Left cardiac atrium (tissue), 4 donors: ENCODE measurements at places on chromosomes 6 and 20. TPM values are rescaled to one million over a fixed set of nuclear protein-coding genes. Genes with fewer than 3 reads are reported as not detected.

CALHM4 gene
- total RNA-seq, result not detected

KHDRBS2 gene
- 0.12 TPM for total RNA-seq

LHFPL5 gene
- not detected for total RNA-seq

SYTL3 gene
- 4.4 TPM for total RNA-seq

LCA5 gene
- total RNA-seq, result 2.2 TPM

NNAT gene
- total RNA-seq, result 4.0 TPM

ADGRB3 gene
- total RNA-seq, result 2.3 TPM

DNA sequence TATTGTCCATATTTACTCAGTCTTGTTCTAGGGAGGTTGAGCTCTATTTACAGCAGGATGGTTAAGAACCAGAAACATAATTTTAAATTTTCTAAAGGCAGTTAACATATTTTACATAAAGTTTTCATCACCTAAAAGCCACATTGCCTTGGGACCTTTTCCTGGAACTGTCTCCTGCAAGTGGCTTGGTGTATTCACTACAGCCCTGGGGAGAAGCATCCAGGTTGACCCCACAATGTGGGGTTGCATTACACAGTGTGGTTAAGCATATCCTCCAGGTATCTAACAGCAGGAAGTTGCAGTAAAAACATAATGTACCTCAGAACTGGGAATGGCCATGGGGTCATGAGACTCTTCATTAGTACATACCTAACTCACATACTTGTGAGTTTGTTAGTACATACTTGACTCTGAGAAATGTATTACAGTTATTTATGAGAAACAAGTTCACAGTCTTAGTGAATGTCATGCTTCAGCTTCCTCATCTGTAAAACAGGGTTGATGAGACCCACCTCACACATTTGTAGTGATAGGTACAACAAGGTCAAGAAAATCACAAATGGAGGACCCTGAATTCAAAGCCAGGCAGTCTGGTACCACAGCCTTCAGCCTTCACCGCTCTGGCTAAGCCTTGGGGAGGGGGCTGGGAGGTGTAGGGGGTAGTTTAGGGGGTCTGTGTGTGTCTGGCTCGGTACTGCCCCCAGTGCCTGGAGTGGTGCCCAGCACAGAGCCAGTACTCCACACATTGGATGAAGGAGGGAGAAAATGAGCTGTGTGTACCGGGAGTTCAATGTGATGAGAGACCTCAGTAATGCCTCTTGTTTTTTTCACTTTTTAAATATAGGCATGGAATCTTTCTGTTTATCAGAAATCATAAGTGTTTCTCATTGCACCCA, 52.9 kb downstream of the KAT14 start:
- DNase-seq, result no peak

- DNase-seq, result no peak
These were observed 13.7 kb upstream of the MRAP2 start for GRCh38 chr6:84019842-84020211.

DNA sequence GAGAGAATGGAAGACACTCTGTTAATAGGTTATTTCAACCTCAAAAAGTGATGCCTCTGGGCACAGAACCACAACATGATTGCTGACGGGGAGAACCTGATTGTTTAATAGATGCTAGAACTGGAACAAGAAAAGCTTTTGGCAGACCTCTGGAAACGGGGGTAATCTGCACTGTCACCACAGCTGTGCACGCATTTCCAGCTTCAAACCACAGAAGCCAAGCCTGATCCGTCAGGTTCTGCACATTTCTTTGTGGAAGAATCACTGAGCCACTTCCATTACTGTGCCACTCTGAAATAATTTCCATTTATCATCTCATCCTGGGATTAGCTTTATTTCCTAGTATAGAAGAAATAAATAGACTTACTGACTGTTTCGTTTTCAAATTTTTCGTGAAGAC, 309.3 kb downstream of the FARS2 start:
- no peak for DNase-seq

DNA sequence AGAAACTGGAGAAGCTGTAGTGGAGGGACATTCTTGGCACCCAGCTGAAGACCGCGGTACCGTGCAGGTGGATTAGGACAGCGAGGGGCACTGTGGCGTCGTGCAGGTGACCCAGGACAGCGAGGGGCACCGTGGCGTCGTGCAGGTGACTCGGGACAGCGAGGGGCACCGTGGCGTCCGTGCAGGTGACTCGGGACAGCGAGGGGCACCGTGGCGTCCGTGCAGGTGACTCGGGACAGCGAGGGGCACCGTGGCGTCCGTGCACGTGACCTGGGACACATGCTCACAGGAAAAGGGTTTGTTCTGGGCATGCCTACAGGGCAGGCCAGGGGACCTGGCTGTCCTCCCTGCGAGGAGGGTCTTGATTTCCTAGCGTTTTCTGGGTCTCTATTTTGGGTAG, 29.2 kb upstream of the SMOC2 start:
- no peak for DNase-seq

DNA sequence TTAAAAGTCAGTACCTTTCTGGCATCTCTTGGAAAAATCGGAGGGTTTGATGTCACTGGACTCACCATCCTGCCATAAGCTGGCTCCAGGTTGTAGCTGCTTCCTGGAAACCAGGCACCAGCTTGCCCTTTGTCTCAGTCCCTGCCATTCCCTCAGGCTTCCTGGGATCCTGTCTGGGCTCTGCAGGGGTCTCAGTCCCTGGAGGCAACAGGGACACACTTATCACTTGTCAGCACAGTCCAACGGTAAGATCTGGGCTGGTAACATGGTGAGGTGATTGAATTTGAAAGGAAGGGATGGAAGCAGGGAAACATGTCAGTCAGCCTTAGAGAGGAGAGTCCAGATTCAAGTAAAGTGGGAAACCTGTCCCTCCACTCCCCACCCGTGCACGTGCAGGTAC, 147.6 kb upstream of the ECI2 start:
- no peak for DNase-seq

GRCh38 chr6:119066517-119066916, 11.9 kb downstream of the FAM184A start:
- no peak for DNase-seq

DNA sequence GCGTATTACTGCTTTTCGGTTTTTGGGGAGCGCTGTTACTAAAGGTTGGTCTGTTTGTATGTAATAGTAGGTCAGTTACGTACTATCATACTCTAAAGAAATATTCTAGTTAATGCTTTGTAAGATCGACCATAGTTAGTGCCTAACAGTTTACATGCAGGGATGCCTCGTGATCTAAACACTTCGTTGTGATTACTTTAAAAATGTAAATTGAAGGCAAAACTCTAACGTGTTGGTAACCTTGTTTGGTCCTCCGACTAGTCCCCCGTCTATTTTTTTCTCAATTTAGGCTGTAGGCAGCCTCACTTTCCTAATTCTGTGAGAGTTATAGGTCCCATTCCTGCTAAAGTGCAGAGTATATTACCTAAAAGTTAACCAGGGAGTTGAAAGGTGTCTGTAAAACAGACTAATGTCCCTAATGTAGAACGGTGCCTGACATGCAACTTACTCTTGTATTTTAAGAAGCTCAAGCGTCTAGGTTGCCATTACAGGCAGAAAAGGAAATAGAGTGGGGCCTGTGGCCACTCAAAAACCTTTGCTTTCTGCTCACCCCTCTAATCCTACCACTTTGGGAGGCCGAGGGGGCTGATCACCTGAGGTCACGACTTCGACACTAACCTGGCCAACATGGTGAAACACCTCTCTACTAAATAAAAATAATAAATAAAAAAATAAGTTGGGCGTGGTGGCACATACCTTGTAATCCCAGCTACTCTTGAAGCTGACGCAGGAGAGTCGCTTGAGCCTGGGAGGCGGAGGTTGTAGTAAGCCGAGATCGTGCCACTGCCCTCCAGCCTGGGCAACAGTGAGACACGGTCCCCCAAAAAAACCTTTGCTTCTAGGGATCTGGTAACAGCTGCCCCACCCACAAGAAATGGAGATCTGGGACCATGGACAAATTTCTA, 37.8 kb downstream of the HFE start:
- DNase-seq, result no peak

- peak; percentile 75 for DNase-seq
These were observed 659 bp downstream of the TMX4 start for GRCh38 chr20:8018958-8019245.

DNA sequence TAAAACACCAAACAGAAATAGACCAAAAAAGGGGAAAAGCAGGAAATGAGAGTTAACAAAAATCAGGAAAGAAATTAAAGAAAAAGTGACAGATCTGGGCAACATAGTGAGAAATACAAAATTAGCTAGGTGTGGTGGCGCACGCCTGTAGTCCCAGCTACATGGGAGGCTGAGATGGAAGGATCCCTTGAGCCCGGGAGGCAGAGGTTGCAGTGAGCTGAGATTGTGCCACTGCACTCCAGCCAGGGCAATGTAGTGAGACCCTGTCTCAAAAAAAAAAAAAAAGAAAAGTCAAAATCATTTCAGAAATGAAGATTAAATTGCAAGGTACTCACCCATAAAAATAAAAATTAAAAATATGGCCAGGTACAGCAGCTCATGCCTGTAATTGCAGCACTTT, 13.0 kb upstream of the GRM4 start:
- no peak for DNase-seq

- no peak for DNase-seq
These were observed 16.0 kb upstream of the SNTA1 start for GRCh38 chr20:33459599-33459998.

DNA sequence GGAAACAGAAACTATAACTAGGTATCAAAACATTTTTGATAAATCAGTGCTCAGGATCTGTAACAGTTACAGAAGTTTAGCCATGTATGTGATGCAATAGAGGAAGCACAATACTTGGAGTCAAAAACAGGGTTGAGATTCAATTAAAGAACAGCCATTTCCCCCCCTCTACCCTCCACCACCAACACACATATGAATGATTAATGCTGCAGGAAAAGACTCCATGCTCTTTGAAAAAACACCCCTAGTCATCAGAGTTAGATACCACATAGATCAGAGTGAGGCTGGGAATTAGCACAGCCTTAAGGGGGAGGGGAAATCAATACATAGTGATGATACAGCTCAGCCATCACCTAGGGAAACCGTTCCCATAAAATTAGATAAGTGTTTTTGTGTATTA, 108.9 kb upstream of the EMILIN3 start:
- DNase-seq, result no peak

GRCh38 chr6:116392132-116393013, 21.6 kb downstream of the DSE start:
- no peak for DNase-seq

GRCh38 chr6:72552938-72553337, 68.9 kb upstream of the KCNQ5 start:
- no peak for DNase-seq
